ENCODE measurements at places on chromosomes 5 and 9.

GRCh38 chr5:6360323-6361072 lies 17.8 kb downstream of the MED10 start:
- DNase-seq, result no peak

- no peak for DNase-seq
These were observed 1504.6 kb upstream of the CDH9 start for GRCh38 chr5:28542987-28543386.

GRCh38 chr5:169301986-169302385 lies 1.0 kb upstream of the SLIT3 start:
- no peak for DNase-seq

DNA sequence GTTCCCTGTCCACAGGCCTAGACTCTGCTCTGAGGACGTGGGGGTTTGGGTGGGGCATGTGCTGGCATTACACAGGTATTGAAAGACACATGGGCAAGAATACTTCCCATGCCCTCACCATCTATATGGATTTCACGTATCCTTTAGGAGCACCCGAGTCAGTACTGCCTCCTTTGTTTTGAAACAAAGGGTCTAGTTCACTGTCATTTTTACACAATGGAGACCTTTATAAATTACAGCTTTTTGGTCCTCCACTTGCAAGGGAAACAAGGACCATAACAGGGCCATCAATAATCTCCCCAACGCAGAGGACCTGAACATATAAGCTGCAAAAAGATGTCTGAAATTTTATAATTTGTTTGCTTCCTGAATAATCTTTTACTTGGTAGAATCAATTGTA lies 24.9 kb upstream of the CRHBP start:
- DNase-seq, result no peak

DNA sequence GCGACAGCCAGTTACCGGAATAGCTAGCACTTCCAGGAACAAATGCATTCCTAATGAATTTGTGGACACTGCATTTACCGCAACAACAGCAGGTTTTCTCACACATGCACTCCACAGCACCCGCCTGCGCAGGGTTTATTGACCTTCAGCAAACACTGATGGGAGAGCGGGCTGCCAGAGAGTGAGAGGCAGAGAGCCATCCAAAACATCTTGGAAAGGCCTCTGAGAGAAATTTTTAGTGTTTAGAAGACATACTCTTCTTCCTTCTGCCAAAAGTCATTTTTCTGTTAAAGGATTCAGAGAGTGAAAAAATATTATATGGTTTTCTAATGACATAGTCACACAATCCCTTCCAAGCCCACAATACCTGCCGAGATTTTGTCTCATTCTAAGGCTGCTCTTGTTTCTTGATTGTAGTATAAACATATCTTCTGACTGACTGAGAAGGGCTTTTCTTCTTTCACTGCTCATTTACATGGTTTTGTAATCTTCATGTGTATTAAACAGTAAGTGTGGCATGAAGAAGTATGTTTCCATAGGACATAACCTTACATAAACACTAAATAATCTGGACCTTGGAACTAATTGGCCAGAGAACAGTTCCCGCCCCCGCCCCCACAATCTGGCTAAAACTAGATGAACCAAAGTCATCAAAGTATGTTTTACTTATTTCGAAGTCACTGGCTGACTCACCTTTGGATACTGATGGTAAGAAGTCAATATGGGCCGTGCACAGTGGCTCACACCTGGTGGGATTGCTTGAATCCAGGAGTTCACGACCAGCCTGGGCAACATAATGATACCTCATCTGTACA lies 432.5 kb upstream of the MEF2C start:
- DNase-seq, result peak; percentile 72

DNA sequence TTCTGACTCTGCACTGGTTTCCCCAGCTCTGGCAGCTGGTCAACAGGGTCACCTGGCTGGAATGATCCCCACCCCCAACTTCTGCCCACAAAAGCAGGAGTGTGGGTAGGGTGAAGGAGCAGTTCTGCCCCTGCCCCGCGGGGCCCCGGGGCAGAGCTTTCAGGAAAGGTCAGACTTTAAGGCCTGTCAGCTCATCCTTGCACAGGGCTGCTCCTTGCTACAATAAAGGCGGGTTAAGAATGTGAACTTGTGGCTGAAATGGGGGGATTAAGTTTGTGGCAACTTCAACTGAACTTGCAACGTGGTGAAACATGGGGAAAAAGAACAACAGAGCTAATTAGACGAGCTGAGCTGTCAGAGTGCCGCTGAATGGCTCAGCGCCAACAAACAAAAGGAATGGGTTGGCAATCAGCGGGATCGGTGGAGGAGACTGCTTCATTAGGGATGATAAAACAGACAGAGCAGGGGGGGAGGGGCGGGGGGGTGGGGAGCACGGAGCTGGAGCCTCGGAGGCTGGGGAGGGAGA lies 50.8 kb downstream of the CRB2 start:
- no peak for DNase-seq

- DNase-seq, result no peak
These were observed 153.7 kb upstream of the GPR151 start for GRCh38 chr5:146669656-146670055.

GRCh38 chr9:76717613-76718012 lies 46.6 kb upstream of the PCA3 start:
- no peak for DNase-seq

- no peak for DNase-seq
These were observed 135.6 kb downstream of the DOCK2 start for GRCh38 chr5:169772688-169773087.

- no peak for DNase-seq
These were observed 13.1 kb downstream of the LOX start for GRCh38 chr5:122064992-122065391.

DNA sequence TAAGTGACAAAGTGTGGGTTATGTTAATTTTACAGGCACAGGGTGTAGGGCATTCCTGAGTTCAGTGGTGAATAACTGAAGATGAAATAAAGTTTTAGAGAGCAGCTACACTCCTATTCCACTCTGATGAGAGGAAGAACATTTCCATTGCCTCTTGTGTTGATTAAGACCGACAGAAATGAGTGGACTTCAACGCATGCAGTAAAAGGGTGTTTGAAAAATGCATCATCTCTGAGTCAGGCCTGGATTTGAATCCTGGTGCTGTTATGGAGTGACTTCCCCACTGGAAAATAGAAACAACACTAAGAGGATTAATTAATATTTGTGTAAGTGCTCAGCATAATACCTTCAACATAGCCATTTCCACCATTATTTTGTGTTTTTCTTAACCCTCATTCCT lies 86.3 kb downstream of the PRR16 start:
- no peak for DNase-seq

DNA sequence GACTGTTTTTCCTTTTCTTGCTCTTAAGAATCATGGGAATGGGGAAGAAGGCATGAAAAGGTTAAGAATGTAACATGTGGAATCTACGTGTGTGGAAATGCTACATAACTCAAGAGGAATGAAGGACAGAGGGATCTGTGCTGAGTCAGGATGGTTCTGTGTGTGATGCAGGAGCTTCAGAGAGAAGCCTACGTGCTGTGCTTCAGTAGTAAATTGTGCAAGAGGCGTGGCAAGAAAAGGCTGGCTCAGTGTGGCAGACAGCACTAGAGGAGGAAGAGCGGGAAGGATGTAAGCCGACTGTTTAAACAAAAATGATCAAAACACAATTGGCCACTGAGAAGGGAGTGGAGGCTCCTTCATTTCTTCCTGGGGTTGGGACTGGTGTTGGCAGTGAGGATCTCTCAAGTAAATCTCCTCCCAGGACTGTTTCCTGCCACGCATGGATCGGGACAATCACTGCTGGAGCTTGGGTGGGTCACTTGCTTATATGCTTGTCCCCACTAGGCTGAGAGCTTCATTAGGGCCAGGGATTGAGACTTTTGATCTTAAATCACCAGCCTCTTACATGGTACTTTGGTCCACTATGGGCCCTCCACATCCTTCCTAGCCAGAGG lies 59.4 kb upstream of the BASP1 start:
- no peak for DNase-seq

DNA sequence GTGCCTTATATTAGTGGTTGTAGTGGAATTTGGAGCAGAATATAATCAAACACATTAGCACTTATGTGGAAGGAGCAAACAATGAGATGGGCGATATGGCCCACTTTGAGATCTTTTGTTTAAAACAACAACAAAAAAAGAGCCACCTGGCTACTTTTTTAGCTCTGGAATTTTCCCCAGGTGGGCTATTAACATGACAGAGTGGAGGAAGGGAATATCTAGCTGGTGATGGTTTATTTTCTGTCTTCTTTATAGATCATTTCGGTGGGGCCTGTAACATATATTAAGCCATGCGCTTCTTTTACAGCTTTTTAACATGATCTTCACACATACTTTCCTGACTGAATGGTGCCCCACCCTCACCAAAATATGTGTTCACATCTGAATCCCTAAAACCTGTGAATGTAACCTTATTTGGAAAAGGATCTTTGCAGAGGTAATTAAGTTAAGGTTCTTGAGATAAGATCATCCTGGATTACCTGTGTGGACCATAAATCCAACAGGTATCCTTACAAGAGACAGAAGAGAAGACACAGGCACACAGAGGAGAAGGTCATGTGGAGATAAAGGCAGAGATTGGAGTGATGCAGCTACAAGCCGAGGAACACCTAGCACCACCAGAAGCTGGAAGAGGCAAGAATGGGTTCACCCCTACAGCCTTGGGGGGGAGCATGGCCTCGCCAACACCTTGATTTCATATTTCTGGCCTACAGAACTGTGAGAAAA lies 16.6 kb upstream of the ENTREP1 start:
- no peak for DNase-seq

DNA sequence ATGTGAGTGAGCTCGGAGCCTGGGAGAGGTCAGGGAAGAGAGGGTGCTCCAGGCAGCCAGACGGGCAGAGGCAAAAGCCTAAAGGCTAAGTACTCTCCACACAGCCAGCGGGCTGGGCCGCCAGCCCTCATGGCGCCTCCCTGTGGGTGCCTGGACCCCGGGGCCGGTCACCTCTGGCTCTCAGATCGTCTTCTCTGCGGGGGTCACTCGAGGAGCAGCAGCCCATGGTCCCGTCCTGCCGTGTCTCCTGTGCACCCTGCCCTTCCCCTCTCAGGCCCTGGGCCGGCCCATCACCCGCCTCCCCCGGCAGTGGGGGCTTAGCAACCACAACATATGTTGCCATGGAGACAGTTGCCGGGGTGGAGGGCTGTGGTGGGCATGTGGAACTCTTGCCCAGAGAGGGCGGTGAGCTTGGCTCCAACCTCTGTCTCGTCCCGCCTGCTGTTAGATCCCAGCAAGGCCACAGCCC lies 4.2 kb downstream of the AK1 start:
- peak; percentile 84 for DNase-seq

- no peak for DNase-seq
These were observed 117.6 kb downstream of the CARTPT start for GRCh38 chr5:71836559-71837112.

GRCh38 chr5:97042996-97043395 lies 99.4 kb downstream of the LIX1 start:
- DNase-seq, result no peak

GRCh38 chr9:128684065-128684324 lies 5.0 kb upstream of the SET start:
- DNase-seq, result no peak

GRCh38 chr9:34446951-34447350 lies 11.4 kb downstream of the FAM219A start:
- DNase-seq, result no peak

- DNase-seq, result no peak
These were observed 32.1 kb upstream of the MSANTD3 start for GRCh38 chr9:100394816-100395215.

DNA sequence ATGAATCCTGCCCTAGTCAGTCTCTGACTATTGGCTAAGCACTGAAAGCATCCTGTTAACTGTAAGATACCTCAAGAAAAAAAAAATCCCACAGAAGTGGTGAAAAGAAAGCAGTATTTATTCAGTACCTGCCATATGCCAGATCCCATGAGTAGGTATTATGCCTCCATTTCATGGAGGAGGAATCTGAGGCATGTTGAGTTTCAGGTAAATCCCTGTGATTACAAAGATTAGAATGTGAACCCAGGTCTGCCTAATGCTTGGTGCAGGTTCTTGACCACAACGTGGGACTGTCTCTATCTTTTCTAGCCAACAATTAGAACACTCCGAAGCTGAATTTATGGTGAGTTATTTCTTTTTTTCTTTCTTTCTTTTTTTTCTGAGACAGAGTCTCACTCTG lies 30.9 kb downstream of the SH3RF2 start:
- no peak for DNase-seq

DNA sequence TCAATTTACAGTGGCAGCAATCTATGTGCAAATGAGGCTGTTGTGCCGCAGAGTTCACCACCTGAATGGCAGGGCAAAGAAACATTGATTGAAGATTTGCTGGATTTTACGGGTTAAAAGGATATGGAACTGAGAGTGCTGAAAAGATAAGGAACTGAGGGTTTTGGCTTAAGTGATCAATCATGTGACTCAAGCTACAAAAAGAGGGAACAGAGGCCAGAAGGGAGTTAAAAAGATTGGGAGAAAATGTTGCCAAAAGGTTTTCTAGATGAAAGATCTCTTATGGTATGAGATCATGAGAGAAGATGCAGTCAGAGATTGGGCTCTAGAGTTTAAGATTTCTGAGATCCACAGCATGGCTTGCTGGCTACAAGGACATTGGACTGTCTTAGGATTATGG lies 7.9 kb upstream of the RIMOC1 start:
- no peak for DNase-seq

DNA sequence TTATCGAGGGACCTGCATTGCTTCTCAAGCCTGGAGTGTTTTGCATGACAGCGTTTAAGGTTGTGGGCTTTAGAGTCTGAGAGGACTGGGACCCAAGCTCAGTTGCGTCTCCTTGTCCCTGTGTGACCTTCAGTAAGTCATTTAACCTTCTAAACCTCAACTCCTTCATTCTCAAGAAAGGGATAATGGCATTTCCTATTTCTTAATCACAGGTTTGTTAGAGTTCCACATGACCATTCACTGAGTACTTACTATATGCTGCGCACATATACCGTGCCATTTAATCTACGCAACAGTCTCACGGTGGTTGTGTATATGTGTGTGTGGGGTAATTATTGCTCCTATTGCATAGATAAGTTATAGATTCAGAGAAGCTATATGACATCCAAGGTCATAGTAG lies 76.3 kb downstream of the MACROH2A1 start:
- DNase-seq, result no peak

- DNase-seq, result no peak
These were observed 119.2 kb downstream of the MSX2 start for GRCh38 chr5:174843263-174844250.

DNA sequence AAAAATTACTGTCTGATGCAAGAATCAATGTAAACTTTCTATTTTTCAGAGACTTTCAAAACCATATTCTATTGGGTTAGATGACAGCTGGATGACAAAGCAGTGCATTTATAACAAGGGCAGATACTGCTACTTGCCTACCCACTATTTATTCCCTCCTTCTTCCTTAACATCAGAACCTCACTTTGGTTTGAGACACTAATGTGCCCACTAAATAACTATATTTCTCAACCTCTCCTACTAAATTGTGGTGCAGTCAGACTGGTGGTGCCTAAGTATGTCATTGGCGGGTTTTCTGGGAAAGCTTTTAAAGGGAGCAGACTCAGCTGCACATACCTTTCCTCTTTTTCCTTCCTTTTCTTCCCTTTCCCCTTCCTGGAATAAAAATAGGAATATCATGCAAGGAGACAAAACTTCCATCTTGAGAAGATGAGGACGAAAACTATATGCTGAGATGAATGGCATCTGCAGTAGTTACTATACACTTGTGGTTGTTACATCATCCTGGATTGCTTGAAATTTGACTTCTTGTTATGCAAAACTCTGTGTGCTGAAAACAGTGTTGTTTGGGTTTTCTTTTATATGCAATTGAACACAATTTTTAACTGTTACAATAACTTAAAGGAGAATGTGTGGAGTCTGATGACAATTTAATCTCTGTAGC lies 43.8 kb downstream of the PRR16 start:
- no peak for DNase-seq

GRCh38 chr5:105730982-105731381 lies 1939.8 kb downstream of the EFNA5 start:
- no peak for DNase-seq

GRCh38 chr5:175123542-175123941 lies 320.4 kb downstream of the DRD1 start:
- DNase-seq, result no peak
